ENCODE measurements at places on chromosomes 16 and 17. TPM values are rescaled to one million over a fixed set of nuclear protein-coding genes. Genes with fewer than 3 reads are reported as not detected.

The SGCA gene
- 0.90 TPM for total RNA-seq

The CCT6B gene
- total RNA-seq: 12.0 TPM

The C17orf100 gene
- total RNA-seq: 0.63 TPM

The OR4D1 gene
- not detected for total RNA-seq

The PLA2G10 gene
- total RNA-seq: not detected

The ADAP2 gene
- 0.90 TPM for total RNA-seq

The FOXL1 gene
- total RNA-seq: 0.90 TPM

The ANKRD13B gene
- total RNA-seq: 7.4 TPM

The VAT1L gene
- total RNA-seq: 4.6 TPM

The CD300C gene
- total RNA-seq: not detected

The KRTAP4-7 gene
- not detected for total RNA-seq

The RCVRN gene
- total RNA-seq: not detected

The CHRNE gene
- total RNA-seq: 4.9 TPM

The TBC1D3C gene
- not detected for total RNA-seq

The ACSM5 gene
- not detected for total RNA-seq

The CPPED1 gene
- 11.1 TPM for total RNA-seq

The TTYH2 gene
- 2.4 TPM for total RNA-seq

The ANKFY1 gene
- 55.0 TPM for total RNA-seq

The KRT222 gene
- not detected for total RNA-seq

The FOXC2 gene
- not detected for total RNA-seq

The CCL4 gene
- total RNA-seq: not detected

The SLC5A11 gene
- total RNA-seq: not detected

The ECI1 gene
- 41.1 TPM for total RNA-seq

The CNGB1 gene
- total RNA-seq: not detected

The PRSS21 gene
- total RNA-seq: 0.27 TPM

The TNFRSF17 gene
- total RNA-seq: not detected

The RNF167 gene
- 17.2 TPM for total RNA-seq

The SDR42E1 gene
- 0.08 TPM for total RNA-seq

The KRTAP1-5 gene
- not detected for total RNA-seq

The PPY gene
- total RNA-seq: not detected

The DOC2B gene
- total RNA-seq: not detected

The TM4SF5 gene
- not detected for total RNA-seq

The GRAPL gene
- total RNA-seq: not detected

The SLC5A2 gene
- total RNA-seq: not detected

The GNG13 gene
- total RNA-seq: not detected

The MRTFB gene
- 29.2 TPM for total RNA-seq

The PITPNM3 gene
- 0.57 TPM for total RNA-seq

The CYB561 gene
- total RNA-seq: 29.5 TPM

The TBC1D3E gene
- not detected for total RNA-seq

The C1QL1 gene
- not detected for total RNA-seq
